Epithelial cell of proximal tubule (primary cell): ENCODE measurements at places on chromosomes 7 and 10.

GRCh38 chr10:31484431-31485135, 165.6 kb downstream of the ZEB1 start:
- DNase-seq: no peak

GRCh38 chr10:120894556-120894955, 43.4 kb downstream of the WDR11 start:
- DNase-seq: no peak

- DNase-seq: no peak
These were observed 59.2 kb upstream of the GLCCI1 start for GRCh38 chr7:7909376-7909775.

DNA sequence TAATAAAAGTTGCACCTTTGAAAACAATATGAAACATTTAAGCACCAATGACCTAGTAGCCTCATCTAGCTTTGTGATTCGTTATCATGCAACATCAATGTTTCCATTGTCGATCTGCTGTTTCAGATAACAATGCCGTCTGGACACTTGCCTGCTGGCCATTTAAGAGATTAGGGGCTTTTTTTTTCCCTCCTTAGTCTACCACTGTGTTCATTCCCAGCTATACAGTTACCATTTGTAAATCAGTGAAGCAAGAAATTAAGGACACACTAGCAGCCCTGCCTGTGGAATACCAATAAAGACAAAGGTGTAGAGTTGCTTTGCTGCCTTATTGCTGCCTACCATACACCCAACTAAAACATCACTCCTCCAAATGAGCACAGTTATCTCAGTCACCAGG, 37.6 kb upstream of the MYO3A start:
- DNase-seq: no peak

GRCh38 chr7:131031099-131031868, 296.4 kb upstream of the MKLN1 start:
- DNase-seq: no peak

DNA sequence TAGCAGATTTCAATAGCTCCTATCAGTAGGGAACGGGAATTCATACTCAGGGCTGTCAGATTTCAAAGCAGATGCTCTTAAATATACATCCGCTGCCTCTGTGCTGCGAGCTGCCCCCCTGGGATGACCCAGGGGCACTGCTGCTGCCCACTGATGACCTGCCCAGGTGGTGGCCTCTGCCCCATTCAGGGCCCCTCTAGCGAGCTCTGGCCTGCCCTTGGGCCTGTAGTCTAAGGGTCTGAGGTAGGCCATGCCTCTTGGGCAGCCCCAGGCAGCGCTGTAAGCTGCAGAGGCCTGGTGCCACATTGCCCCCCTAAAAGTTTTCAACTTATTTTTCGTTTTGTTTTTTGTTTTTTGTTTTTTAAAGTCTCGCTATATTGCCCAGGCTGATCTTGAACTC, 50.6 kb upstream of the SH2B2 start:
- DNase-seq: no peak

DNA sequence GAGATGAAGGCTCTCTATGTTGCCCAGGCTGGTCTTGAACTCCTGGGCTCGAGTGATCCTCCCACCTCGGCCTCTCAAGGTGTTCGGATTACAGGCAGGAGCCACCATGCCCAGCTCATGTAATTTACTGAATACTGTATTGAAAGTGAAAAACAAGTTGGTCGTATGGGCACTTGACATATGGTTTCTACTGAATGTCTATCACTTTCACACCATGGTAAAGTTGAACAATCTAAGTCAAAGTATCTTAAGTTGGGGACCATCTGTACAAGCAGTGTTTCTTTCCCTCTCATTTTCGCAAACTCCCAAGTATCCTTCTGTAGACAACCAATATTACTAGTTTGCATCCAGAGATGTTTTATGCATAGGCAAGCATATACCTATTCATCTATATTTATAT, 116.6 kb downstream of the TMEM178B start:
- DNase-seq: no peak
